ENCODE measurements at places on chromosomes 6 and 20.

DNA sequence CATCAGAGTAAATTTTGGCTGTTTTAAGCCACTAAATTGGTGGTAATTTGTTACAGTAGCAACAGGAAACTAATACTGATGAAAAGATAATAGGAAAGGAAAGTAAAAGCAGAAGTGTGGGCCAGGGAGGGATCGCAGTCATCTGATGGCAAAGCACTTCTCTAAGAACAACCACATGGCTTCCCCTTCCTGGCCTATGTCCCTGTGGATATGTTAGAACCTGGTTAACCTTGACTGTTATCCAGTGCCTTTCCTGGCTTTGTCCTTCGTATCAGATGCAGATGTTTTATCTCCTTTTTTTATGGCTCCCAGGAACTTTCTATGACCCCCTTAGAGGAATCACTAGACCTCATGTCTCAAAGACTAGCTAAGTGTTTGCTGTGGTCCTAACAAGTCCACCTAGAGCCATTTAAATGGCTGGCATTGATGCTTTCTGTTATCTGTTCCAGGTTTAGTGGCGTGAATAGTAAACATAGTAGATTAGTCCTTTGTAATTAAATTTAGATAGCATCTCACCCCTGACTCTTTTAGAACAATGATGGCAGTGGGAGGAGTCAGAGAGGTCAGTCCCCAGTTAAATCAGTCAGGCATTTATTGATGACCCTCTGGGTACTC, 79.2 kb upstream of the PHACTR2 start:
- DNase-seq, result no peak

- no peak for DNase-seq
Observed at GRCh38 chr6:41150671-41151070, 3.5 kb downstream of the TREML1 start.

GRCh38 chr6:153645326-153645725, 393.7 kb upstream of the OPRM1 start:
- DNase-seq, result no peak

GRCh38 chr6:86871681-86872080, 65.6 kb upstream of the HTR1E start:
- no peak for DNase-seq

GRCh38 chr6:87572883-87573282, 16.9 kb downstream of the RARS2 start:
- no peak for DNase-seq
